ENCODE measurements at places on chromosomes 11 and 22. TPM values are rescaled to one million over a fixed set of nuclear protein-coding genes. Genes with fewer than 3 reads are reported as not detected.

DNA sequence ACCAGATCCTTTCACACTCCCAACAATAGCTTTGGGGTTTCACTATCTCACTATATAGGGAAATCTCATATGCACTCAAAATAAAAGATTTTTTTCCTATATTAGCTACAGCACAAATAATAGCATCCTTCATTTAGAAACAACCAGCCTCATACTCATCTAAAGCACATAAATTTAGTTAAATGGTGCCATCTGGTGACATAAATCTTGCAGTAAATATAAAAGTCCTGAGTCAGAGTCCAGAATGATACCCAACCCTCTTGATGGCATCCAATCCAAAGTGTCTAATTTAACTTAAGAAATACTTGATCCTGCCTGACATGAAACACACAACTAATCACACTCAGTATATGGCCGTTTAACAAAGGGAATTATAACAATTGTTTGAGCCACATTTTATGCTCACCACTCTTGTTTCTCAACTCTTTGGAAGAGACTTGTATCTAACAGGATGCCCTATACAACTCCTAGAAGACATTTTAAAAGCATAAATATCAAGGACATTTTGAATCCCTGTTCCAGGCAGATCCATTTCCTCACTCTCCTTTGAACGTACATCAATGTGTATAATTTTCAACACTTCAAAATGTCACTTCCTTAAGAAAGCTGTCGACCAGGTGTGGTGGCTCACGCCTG lies 36.2 kb downstream of the DLG2 start:
- no peak for DNase-seq

GRCh38 chr11:115722711-115723110 lies 218.5 kb upstream of the CADM1 start:
- no peak for DNase-seq

DNA sequence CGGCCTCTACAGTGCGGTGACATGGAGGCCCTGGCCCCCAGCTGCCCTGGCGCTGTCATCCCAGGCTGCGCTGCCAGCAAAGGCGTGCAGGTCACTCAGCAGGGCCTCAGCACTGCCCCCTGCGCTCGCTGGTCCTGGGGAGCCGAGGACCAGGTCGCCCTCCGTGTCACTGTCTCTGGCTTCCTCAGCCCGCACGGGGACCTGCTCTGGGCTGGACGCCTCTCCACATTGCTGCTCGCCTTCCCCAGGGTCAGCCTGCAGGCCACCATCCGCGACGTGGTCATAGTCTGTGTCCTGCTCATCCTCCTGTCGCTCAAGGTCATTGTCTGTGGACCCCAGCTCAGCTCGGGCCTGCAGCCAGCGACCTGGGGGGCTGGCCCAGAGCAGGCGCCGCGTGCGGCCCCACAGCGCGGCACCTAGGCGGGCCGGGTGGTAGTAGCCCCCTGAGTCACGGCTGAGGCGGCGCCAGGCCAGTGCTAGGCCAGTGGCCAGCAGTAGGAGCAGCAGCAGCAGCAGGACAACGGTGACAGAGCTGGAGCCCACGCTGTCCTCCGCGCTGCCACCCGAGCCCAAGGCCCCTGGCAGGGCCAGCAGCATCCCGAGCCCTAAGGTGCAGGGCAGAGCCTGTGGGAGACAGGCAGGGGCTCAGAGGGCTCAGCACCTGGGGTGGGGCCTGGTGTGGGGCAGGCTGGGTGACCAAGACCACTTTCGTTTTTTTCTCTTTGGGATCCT lies 1.6 kb downstream of the PTPRCAP start:
- DNase-seq = no peak

DNA sequence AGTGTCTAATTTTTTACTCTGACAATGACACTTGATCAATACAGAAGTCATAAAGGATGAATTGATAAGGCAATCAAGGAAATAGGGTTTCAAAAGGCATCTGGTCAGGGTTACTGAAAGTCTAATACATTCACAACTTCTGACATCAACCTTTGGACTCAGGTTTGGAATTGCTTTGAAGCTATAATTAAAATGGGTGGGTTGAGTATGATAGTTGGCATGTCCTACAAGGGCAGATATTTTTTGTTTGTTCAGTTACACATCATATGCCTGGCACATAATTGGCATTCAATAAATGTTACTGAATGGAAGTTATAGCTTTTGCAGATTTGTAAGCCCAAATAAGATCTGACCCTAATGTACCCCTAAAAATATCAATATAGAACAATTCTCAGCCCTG lies 7.3 kb upstream of the FUT4 start:
- DNase-seq = no peak

DNA sequence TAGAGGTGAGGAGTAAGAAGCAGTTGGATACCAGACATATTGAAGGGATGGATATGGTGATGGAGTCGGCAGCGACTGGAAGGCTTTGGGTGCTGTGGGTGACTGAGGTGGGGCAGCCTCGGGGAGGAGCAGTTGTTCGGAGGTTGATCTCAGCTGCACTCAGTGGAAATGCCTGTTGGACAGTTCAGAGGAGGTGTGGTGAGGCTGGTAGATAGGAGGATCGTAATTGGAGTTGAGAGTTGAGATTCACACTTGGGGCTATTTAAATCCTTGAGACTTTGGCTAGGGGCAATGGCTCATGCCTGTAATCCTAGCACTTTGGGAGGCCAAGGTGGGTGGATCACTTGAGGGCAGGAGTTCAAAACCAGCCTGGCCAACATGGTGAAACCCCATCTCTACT lies 6.9 kb downstream of the OTUB1 start:
- DNase-seq = no peak

GRCh38 chr11:125376117-125376516 lies 119.9 kb downstream of the FEZ1 start:
- DNase-seq = no peak

- peak; percentile 83 for DNase-seq
Observed at GRCh38 chr22:30423301-30423958, 2.1 kb upstream of the MTFP1 start.

DNA sequence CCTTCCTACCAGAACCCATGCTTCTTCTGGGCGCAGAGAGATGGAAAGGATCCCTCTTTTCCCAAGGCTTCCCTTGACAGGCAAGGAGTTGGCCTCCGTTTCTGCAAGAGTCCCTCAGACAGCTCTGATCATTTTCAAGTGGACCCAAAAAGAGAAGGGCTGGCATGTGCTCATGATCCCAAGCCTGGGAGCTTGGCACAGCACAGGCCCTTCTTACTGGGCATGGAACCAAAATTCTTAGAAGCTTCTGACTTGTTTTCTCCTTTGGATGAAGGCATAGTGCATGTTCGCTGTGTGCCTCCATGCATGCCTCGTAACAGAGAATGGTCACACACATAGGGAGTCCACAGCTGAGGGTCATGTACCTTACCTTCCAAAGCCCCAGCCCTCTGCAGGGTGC lies 449.6 kb downstream of the MIAT start:
- no peak for DNase-seq

- no peak for DNase-seq
Observed at GRCh38 chr11:5541427-5541826, 6.9 kb downstream of the OR52H1 start.

DNA sequence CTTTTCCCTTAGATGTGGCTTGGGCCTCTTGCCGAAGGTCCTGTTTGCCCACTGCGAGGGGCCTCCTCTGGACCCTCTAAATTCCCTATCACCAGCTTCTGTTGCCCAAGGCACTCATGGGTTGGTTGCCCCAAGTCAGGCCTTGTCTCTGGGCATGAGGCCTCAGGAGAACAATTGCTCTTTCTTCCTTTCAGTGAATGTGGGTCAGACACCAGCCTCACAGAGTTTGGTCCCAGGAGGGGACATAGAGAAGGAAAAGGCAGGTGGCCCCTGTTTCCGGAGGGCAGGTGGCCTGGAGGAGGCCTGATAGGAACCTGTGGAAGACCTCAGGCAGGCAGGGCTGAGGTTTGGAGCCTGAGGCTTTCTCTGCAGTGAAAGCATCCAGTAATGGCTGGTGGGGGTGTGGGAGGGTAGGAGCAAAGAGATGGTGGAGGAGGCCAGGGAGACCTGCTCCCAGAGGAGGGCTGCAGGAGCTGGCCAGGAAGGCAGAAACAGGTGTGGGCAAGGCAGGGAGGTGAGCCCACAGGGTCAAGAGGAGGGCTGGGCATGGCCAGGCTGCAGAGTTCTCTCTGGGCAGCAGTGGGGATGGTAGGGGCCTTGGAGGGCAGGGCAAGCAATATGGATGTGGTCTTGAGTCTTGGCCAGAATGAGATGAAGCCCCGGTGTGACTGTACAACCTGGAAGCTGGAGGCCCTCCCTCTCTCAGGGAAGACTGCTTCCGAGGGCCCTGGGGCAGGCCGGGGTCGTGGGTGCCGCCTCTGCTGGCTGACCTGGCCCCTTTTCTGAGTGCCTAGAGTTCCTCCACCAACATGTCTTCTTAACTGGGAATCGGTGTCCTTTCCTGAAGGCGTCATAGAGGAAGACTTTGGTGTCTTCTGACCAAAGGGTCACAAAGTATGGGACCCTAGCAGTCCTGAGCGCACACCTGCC lies 28.0 kb upstream of the LMO1 start:
- no peak for DNase-seq

DNA sequence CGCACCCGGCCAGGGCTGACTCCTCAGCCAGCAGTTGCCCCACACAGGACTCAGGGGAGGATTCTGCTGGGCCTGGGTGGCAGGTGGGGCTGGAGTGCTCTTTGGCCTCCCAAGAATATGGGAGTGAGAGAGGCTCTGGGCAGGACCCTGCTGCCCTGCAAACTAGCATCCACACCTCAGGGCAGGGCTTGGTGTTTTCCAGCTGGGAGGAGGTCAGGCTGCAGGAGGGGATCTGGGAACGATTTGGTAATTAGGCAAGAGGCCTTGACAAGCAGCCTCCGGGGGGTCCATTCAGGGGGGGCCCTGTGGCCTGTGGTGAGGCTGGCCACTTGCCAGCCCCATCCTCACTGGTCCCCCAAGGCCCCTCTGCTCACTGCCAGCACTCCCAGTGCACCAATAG lies 35.8 kb downstream of the WNT11 start:
- DNase-seq = no peak

DNA sequence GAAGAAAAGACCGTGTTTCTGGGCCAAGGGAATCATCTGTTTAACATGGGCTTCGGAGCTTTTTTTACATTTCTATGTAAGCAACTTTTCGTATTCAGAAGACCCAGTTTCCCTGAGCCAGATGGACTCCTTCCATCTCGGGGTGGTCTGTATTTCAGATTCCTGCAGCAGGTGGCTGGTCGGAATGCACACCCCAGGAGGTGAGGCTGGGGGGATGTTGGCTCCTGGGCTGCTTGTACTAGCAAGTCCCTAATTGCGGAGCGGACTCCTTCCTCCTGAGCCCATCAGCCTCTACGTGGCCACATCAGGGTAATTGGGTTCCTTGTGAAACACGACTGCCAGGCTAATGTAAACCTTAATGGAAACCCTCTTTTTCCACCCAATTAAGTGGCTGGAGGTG lies 58.7 kb downstream of the PARVB start:
- no peak for DNase-seq

- no peak for DNase-seq
Observed at GRCh38 chr11:62491571-62492329, 54.9 kb downstream of the AHNAK start.

- no peak for DNase-seq
Observed at GRCh38 chr11:45885921-45886721, 670 bp downstream of the MAPK8IP1 start.

DNA sequence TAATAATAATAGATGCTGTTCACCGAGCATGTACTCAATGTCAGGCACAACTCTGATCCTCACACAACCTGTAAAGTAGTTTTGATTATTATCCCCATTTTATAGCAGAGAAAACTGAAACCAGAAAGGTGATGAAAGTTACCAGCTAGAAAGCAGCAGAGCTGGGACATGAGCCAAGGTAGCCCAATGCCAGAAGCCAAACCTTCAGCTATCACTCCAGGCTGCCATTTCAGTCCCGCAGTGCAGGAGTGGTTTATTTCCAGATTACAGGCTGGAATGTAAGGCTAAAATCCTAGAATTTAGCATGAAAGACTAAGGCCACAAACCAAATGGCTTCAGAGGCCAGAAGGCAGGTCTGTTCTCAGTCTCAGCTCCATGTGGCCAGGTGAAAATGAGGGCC lies 108.8 kb downstream of the TENM4 start:
- DNase-seq = no peak

DNA sequence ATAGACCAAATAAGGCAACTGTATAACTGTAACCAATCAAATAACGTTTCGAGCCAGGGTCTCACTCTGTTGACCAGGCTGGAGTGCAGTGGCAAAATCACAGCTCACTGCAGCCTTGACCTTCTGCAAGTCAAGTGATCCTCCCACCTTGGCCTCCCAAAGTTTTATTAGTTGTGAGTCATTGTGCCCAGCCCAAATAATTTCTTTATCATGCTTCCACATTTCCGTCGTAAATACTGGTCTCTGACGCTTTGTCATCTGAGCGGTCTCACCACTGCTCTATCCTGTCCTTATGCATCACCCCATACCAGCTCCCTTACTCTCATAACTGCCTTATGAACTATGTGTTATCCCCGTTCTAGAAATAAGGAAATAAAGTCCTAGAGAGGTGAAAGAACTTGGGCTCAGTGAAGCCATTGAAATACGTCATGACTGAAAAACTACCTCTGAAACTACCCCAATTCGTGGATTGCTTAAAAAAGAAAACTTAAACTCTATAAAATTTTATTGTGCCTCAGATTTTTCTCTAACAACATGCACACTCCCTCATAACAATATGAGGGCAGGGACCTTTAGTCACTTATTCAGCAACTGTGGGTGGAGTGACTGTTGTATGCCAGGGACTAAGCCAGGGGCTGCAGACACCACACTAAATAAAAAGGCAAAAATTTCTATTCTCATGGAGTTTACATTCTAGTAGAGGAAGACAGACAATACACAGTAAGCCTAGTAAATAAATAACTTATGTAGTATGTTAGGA lies 15.8 kb upstream of the RTN4RL2 start:
- no peak for DNase-seq

DNA sequence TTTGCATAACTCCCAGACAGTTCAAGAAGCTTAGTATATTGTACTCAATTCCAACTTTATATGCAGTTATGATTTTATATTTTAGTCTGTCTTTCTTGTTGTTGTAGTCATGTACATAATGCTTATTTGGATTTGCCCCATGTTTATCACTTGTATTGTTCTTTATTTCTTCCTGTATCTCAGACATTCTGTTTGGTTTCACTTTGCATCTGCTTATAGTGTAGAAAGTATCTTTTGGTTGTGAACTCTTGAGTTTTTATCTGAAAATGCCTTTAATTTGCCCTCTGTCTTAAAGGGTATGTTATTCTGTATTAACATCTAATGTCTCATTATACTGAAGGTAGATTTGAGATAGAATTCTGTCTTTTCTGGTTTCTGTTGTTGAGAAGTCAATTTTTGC lies 275.4 kb downstream of the DYNC2H1 start:
- DNase-seq = no peak

DNA sequence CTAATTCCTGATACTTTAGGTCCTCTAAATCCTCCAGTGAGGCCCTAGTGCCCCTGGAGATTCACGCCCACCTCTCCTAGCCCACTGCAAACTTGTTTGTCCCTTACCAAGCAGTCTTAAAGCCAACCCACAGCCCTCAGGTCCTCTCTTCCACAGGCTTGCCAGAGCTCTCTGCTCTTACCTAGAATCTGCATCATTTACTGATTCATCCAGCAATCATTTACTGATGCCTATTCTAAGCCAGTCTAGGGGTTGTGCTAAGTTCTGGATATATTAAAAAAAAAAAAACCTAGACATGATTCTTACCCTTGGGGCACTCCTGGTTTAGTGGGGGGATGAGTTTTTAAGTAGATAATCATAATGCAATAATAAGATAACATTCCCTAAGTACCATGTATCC lies 43.0 kb upstream of the PLET1 start:
- DNase-seq = no peak

GRCh38 chr11:16946477-16947282 lies 67.5 kb downstream of the PLEKHA7 start:
- DNase-seq = peak; percentile 22

GRCh38 chr11:111581341-111581740 lies 20.9 kb upstream of the SIK2 start:
- DNase-seq = no peak

Gene TBX1
- not detected for total RNA-seq

Gene TRPT1
- 35.6 TPM for total RNA-seq

Measured in activated CD4-positive, alpha-beta memory T cell treated with anti-CD3 and anti-CD28 coated beads for 36 hours (primary cell).